ENCODE measurements at places on chromosomes 4 and X.
A peak's percentile ranks its signal among the peaks of the same experiment; 100 is the strongest.

DNA sequence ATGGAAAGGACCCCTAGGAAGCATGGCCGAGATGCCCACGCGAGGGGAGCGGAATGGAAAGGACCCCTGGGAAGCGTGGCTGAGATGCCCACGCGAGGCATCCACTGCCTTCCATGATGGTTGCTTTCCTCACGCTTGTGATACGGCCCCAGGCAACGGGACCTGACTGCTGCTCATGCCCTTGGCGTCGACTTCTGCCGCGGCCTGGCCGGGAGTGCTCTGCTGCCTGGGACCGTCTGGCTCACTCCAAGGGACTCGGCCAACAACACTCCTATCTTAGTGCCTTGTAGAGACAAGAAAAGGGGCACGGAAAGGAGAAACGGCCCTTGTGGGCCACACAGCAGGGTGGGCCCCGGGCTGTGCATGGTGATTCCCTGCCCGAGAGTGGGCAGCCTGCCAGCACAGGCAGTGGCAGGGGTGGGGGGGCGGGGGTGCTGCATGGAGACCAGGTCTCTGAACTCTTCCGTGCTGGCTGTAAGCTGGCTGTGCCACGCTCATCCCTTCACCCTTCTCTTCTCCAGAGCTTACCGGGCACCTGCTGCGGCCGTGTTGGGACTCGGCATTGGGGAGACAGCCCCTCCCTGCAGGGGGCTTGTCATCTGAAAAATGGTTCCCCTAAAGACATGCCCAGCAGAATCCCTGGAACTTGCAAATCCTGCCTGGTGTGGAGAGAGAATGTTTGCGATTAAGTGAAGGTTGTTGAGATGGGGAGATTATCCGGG, 38.6 kb upstream of the HMX1 start:
- DNase-seq = peak; percentile 55

- no peak for DNase-seq
Observed at GRCh38 chr4:74087481-74087880, 11.5 kb downstream of the CXCL2 start.

DNA sequence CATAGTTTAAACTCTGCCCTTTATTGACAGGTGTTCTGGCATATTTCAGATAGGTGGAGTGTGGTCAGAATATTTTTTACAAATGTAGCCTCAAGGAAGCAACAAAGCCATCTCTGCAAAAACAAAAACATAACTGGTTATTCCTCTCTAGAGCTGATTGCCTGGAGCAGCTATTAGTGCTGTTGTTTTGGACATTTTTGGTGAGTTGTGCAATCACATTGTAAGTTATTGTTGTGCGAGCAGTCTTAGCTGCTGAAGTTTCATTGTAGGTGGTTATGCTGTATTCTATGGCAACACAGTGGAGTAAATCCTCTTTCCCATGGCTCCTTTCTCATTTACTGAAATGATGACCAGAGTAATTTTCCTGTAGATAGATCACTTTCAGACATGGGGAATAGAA, 1413.0 kb downstream of the PCDH7 start:
- no peak for DNase-seq

- DNase-seq = no peak
Observed at GRCh38 chr4:185247151-185247550, 37.8 kb downstream of the SNX25 start.

- DNase-seq = no peak
Observed at GRCh38 chrX:108464604-108465003, 25.0 kb downstream of the COL4A5 start.

DNA sequence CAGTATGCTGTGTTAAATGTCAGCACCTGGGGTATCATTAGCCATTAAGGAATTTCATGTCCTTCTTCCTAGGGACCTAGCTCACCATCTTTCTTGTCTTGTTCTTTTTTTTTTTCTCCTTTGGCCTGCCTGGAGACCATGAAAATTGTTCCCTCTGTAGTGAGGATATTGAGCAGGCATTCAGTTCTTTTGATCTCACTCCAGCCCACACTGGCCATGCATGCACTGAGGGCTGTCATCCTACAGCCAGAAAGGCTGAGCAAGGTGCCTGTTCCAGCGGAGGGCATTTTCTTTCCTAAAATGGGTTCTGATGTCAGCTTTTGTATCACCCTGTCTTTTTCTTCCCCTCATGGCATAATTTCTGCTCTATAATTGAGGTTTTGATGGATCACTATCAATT, 275.9 kb upstream of the HAND2 start:
- DNase-seq = no peak

DNA sequence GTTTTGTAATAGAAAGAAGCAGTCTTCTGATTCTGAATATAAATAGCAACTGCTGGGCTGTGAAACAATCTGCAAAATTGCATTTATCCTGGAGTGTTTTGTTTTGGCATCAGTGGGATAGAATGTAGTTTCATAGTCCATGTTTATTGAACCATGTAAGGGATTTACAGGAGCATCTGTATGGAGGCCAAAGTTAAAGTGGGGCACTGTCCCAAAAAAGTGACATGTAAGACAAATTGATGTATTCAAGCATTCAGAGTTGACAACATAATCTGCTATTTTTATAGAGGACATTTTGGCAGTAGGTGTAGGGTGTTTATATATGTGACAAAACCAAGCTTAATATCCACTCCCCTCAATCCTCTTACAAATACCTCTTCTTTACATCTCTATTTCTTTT, 200.5 kb upstream of the ANK2 start:
- DNase-seq = no peak

GRCh38 chr4:163243297-163243981, 76.7 kb upstream of the NAF1 start:
- DNase-seq = no peak

- DNase-seq = no peak
Observed at GRCh38 chr4:1156069-1156468, 16.3 kb downstream of the SPON2 start.

GRCh38 chr4:39025552-39026085, 6.6 kb downstream of the TMEM156 start:
- no peak for DNase-seq

DNA sequence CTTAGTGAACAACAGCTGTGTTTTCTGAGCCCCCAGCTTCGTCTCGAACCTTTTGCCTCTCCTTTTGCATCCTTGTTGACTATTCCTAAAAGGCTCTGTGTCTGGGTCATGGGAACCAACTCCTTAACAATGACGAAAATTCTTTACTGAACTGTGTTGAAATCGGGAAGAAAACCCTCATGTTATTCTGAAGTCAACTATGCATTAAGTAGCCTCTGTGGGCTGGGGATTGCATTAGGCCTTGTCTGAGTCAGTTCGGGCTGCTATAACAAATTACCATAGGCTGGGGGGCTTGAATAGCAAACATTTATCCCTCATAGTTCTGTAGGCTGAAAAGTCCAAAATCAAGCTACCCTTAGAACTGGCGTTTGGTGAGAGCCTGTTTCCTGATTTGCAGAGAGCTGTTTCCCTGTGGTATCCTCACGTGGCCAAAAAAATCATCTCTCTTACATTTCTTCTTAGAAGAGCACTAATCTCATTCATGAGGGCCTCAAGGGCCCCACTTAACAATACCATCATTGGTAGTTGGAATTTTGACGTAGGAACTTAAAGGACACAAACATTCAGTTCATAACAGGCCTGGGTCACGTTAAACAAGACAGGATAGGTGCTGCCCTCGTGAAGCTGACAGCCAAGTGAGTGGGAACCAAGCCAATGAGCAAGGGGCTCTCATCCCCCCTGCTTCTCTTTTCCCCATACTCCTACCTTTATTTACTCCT, 75.9 kb downstream of the CLNK start:
- DNase-seq = no peak

DNA sequence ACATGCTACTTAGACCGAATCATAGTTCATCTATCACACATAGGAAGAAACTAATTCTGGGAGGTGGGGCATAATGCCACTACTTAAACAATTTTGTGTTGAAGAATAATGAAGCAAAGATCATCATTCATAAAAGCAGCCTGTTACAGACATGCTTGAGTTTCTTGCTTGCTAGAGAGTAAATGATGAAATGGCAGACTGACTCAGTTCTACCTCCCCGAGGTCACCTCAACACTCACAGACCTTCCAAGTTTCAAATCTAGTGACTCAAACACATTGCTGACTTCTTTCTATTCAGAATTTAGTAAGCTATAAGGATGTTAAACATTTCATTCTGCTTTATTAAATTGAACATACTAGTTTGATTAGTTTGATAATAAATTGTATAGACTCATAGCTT, 636.5 kb upstream of the FRG1 start:
- no peak for DNase-seq

GRCh38 chrX:31190221-31190975, 118.6 kb upstream of the FTHL17 start:
- no peak for DNase-seq

DNA sequence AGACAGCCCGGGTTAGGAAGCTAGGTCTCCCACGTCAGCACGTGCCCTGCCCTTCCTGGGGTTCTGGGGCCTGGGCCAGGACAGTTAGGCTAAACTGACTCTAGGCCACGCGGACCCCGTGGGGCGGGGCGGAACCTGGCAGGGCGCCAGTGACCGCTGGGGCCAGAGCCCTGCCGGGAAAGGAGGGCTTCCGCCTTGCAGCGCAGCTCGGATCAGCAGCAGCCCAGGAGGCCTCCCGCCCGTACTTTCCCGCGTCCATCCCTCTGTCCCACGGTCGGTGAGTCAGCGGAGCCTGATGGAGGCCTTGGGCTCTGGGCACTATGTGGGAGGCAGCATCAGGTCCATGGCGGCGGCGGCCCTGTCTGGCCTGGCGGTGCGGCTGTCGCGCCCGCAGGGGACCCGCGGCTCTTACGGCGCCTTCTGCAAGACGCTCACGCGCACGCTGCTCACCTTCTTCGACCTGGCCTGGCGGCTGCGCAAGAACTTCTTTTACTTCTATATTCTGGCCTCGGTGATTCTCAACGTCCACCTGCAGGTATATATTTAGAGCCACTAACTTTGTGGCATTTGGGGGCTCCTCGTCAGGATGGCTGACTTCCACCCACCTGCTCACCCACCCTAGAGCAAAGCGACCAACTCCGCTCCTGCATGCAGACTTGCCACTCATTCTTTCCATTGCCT, at the start of gene SMIM10:
Gene SMIM10 (plus strand): TSS at position 191 of the 681 bp plus-strand sequence. CDS start 105 bp downstream, at position 296.
- peak; percentile 89 for DNase-seq

GRCh38 chrX:81174286-81174685, 27.4 kb downstream of the HMGN5 start:
- no peak for DNase-seq

DNA sequence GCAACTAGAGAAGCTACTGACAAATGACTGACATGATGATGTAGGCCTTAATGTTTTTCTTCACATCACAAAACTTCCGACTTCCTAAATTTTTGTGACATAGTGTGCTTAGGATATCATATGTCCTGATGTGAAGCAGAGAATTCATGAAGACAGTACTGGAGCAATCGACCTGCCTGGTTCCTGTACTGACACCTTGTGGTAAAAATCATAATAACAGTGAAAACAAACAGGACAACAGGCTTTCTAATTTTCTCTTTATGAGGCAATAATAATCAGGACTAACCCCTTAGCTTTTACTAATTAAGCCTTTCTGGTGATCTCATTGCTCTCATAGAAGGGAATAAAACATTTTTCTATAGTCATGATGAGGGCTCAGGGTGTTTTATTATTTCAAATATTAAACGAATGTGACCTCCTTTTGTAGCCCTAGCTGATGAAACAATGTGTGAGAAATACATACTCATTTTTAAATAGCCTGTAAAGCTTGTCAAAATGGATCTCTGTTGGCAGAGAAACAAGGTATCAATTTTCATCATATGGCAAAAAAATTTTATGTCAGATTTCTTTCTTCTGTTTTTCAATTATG, 158.4 kb downstream of the TENT5D start:
- no peak for DNase-seq

GRCh38 chrX:48467281-48467761, 2.7 kb downstream of the SLC38A5 start:
- DNase-seq = peak; percentile 59

GRCh38 chr4:82380344-82380743, 6.6 kb upstream of the HNRNPD start:
- no peak for DNase-seq

GRCh38 chrX:152949114-152949513, 44.8 kb downstream of the PNMA5 start:
- DNase-seq = peak; percentile 67

DNA sequence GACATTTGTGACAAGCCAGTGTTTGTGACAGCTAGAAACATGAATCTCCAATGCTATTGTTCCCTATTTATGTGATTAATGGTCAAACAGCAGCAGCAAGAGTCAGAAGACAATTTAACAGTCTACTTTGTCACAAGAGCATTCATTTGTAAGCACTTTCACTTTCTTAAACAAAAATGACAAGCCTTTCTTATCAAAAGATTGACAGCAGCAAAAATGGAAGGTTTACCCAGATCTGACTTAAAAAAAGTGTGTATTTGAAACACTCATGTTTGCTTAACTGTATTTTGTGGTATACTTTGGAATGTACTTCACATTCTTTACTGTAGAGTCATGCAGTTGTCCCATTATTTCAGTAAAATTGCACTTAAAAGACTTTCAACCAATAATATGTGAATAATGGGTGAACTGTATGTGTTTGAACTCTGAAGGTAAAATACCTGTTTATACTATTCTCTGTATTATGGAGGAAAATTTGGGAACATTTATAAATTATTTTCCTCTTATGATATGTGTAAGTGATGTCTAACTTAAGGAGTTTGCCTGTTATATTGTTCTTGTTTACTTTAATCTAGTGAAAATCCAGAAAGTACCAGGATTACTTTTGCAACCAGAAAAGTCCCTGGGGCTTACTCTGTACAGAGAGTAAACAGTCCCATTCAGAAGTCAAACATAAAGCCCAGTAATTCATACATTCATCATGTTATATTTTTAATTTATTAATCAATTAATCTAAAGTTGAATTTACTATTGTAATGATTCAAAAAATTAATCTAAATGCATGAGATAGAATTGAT, 314.9 kb upstream of the TRAM1L1 start:
- DNase-seq = no peak

DNA sequence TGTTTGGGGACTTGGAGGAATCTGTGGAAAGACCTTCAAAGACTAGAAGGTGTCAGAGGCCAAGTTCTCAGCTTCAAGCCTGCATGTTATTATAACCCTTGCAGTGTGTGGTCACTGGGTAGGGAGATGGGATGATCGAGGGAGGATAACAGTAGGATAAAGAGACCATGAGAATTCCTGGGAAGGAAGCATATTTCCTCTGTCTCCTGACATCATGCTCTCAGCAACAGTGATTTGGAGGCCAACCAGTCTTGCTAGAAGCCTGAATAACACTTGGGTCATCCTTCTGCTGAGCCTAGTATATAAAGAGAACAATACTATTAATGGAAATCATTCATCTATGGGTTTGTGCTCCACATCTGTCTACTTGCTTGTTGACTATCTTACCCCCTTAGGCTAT, 40.9 kb upstream of the ANXA3 start:
- DNase-seq = no peak

DNA sequence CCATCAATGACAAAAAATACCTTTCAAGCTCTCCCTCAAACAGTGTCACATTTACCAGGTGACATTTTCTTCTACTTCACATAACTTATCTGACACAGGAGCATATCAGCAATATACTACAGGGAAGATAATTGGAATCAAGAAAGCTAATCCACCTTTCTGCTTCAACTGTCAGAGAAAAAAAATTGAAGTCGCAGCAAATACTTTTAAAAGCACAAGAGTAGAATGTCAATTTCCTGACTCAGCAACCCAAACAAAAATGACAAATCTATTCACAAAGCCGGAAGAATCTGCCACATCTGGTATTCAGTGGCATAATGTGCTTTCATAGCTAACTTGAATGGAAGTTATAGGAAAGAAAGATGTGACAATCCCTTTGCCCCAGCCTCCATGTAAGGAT, 36.7 kb downstream of the AGA start:
- no peak for DNase-seq

GRCh38 chrX:154327038-154327820, 31.6 kb downstream of the TKTL1 start:
- no peak for DNase-seq

GRCh38 chr4:20237894-20238537, 13.7 kb upstream of the SLIT2 start:
- DNase-seq = no peak

- DNase-seq = no peak
Observed at GRCh38 chr4:52862639-52863161, 583 bp downstream of the RASL11B start.

Data from spleen (tissue), 13 donors.